ENCODE measurements at places on chromosomes 5 and 9.

- no peak for DNase-seq
These were observed 118.7 kb upstream of the ADAMTS16 start for GRCh38 chr5:5021436-5021835.

- no peak for DNase-seq
These were observed at the start of gene OSMR for GRCh38 chr5:38845526-38846378. Gene OSMR (plus strand): TSS chr5:38846012. CDS start chr5:38869045, 23,033 bp downstream.

- DNase-seq, result no peak
These were observed 495.1 kb downstream of the KIF4B start for GRCh38 chr5:155508673-155509072.

DNA sequence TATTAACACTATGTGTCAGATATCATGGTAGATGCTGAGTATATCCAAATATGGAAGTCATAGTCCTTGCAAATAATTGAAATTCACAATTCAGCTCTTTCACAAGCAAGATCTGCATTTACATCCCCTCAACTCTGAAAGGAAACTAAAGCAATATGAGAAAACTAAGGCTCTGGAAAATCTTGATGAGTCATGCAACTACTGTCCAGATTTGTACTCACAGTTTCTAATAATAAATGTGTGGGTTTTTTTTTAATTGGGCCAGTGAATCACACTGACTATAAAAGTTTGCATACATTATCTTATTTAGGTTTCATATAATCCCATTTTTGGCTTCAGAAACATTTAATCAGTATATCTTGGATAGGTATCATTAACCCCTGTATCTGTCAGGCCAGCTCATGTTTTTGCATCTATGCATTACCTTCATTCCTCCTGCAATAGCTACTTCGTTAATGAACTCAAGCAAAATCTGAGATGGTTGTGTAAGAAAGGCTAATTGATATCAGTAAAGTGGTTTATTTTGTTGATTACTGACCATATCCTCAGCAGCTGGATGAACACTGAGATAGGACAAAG lies 58.7 kb upstream of the PRR16 start:
- DNase-seq, result no peak

GRCh38 chr5:176754376-176754973 lies 55.9 kb upstream of the UNC5A start:
- no peak for DNase-seq

DNA sequence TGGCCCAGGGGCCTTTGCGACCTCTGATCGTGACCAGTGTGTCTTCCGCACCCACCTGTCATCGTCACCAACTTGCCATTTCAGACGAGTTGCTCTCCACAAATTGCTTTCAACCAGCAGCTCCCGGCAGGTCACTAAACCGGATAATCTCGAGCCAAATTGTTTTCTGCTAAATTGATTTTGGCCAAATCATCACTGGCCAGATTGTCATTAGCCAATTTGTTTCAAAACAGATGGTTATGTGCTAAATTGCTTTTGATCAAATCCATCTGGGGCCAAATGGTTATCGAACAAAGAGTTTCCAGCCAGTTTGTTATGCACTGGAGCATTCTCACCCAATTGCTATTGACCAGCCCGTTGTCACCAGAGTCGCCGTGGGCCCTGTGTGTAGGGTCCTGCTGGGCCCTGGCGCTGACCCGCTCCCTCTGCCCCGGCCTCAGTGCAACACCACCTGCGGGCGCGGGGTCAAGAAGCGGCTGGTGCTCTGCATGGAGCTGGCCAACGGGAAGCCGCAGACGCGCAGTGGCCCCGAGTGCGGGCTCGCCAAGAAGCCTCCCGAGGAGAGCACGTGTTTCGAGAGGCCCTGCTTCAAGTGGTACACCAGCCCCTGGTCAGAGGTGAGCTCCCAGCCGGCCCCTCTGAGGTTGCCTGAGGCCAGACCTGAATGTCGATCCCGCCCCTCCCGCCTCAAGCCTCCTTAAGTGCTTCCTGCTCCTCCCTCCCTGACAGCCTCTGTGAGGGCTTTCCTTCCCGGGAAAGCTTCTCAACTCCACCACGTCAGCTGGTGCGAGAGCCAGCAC lies 35.6 kb downstream of the ADAMTSL2 start:
- no peak for DNase-seq

Measured in activated naive CD8-positive, alpha-beta T cell treated with anti-CD3 and anti-CD28 coated beads, Interleukin-2, amount 10 ng/mL, durations not matched to agents 7 days and 5 days (primary cell).